Activated naive CD4-positive, alpha-beta T cell treated with anti-CD3 and anti-CD28 coated beads for 36 hours (primary cell): ENCODE measurements at places on chromosomes 12 and 14. TPM values are rescaled to one million over a fixed set of nuclear protein-coding genes. Genes with fewer than 3 reads are reported as not detected.

GRCh38 chr12:16520328-16520727, 85.6 kb downstream of the LMO3 start:
- no peak for DNase-seq

- DNase-seq = no peak
Observed at GRCh38 chr12:47442310-47442709, 263.5 kb downstream of the RPAP3 start.

PMEL gene
- total RNA-seq = 1.2 TPM

INHBE gene
- total RNA-seq = 1.0 TPM

DNA sequence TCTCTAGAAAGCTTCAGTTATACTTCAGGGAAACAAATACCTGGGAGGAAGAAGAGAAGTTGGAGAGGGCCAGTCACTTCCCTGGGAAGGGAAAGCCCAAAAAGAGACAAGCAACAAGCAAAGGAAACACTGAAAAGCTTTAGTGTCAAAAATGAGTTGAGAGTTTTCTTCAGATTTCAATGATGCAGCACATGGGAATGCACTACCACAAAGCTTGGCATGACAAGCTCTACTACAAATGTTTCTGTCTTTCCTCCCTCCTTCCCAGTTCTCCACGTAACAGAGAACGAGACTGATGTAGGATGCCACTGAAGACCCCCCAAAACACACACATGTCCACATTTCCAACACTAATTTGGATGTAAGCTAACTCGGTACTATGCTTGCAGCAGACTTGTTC, 26.8 kb upstream of the ADAMTS20 start:
- DNase-seq = no peak

GRCh38 chr12:62166525-62166924, 93.7 kb upstream of the USP15 start:
- no peak for DNase-seq
